ENCODE measurements at places on chromosomes 11 and 22. TPM values are rescaled to one million over a fixed set of nuclear protein-coding genes. Genes with fewer than 3 reads are reported as not detected.

The FAM180B gene
- 0.19 TPM for total RNA-seq

The SMDT1 gene
- 54.4 TPM for total RNA-seq

DNA sequence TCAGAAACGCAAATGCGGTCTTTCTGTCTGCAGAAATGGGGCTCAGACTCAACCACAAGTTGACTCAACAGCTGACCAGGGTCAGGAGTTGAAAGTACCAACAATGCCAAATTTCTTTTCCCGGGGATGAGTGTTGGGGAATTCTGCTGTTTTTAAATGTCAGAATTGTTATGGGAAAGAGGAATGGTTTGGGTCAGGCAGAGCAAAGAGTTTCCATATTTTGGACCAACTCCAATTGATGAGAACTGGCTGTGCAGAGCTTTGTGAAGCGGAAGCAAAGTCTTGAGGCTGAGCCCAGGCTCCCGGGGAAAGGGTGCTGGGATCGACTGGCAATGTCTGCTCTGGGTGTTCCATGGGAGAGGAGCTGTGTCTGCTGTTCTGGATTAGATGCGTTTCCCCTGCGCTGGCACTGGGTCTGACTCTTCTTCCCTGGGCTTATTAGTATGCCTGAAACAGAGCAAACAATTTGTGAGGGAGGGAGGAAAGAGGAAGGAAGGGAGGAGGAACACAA lies 36.2 kb downstream of the TXN2 start:
- DNase-seq, result no peak

DNA sequence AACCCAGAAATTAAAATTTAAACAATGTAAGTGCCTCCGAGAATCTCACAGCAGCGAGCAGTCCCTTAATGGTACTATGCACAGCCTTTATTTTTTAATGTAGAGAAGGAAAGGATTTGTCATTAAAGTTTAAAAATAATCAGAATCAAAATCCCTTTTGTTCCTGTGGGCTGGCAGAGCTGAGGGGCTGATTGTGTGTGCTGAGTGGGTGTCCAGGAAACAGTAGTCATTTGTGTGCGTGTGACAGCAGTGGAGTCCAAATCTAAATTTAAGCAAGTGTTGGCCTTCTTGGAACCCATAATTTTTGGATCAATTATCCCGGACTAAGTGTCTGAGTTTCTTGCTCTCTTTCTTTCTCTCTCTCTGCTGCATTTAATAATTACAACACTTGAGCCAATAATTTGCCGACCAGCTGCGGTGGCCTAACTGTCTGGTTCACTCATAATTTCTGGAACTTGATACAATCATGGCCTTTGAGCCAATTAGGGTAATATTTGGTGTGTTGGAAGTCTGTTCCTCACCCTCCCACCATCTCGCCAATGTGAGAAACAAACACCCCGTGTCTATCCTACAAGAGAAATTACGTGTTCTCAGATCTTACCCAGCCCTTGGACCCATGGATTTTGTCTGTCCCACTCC lies 528.0 kb downstream of the SOX6 start:
- DNase-seq, result no peak

- no peak for DNase-seq
Observed at GRCh38 chr22:41845380-41846267, 12.7 kb downstream of the SREBF2 start.

GRCh38 chr22:30192427-30192826 lies 54.1 kb downstream of the LIF start:
- no peak for DNase-seq

DNA sequence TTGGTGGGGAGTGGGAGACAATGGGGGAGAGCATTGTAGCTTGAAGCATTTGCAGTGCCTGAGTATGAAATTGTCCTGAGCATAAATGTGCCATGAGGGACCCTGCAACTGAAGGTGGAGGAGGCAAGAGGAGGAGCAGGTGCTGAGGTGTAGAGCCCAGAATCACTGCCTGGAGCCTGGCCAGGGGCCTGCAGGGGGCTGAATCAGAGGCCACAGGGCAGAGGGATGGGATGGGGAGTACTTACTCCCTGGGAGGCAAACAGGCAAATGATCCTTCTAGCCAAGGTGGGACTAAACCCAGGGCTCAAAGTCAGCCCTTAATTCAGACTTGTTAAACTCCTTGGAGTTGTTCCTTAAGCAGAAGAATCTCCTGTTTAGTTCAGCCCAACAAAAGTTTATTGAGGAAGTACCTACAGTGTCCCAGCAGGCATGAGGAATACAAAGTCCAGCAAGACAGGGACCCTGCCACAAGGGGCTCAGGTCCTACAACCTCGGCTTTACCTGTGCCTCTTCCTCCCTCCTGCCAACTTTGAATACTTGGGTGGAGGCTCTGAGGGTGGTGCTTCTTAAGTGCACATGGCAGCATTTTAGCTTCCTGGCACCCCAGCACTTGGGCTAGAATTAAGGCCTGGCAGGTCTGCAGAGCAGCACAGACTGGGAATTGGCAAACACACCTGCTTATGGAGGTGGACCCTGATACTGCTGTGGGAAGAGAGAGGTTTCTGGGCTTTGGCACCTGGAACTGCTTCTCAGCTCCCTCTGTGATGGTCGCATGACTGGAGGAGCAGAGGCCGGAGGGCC lies 20.0 kb downstream of the MICAL2 start:
- no peak for DNase-seq

- DNase-seq, result no peak
Observed at GRCh38 chr22:24444729-24445466, 17.5 kb downstream of the ADORA2A start.
